ENCODE measurements at places on chromosomes 3 and 15.

DNA sequence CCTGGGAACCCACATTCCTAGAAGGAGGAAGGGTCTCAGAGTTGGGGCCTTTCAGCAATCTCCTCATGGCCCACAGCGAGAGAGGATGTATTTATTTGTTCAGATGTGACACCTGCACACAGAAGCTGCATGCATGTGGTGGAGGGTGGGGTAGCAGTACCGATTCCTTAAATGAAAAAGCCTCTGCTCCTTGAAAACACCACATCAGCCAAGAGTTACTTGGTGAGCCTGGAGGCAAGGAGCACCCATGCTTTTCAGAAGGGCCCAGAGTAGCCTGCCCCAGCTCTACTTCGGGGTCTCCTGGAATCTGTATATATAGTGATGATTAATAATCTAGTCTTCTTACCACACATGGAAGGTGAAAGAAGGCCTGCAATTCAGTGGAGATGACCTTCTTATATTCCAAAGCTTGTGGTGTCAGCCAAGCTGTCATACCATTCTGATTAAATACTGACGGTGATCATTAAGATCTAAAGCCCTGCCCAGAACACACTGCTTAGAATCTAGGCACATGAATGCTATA lies 33.5 kb downstream of the SEMA6D start:
- no peak for DNase-seq

DNA sequence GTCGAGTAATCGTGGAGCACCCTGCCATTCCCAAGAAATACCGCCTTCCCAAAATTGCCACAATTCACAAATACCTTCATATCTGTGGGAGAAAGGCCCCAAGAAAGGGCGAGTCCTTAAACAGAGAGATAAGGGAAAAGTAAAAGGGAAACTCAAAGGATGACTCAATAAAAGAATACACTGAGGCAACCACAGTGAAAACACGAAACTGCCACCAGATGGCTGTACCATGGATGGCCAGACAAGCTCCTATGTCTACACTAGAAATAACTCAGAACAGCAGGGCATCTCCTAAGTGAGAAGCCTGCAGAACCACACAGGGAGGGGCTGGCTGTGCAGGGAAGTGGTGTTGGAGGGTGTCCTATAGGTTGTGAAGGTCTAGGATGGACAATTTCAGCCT lies 25.0 kb downstream of the SRGAP3 start:
- DNase-seq: no peak

DNA sequence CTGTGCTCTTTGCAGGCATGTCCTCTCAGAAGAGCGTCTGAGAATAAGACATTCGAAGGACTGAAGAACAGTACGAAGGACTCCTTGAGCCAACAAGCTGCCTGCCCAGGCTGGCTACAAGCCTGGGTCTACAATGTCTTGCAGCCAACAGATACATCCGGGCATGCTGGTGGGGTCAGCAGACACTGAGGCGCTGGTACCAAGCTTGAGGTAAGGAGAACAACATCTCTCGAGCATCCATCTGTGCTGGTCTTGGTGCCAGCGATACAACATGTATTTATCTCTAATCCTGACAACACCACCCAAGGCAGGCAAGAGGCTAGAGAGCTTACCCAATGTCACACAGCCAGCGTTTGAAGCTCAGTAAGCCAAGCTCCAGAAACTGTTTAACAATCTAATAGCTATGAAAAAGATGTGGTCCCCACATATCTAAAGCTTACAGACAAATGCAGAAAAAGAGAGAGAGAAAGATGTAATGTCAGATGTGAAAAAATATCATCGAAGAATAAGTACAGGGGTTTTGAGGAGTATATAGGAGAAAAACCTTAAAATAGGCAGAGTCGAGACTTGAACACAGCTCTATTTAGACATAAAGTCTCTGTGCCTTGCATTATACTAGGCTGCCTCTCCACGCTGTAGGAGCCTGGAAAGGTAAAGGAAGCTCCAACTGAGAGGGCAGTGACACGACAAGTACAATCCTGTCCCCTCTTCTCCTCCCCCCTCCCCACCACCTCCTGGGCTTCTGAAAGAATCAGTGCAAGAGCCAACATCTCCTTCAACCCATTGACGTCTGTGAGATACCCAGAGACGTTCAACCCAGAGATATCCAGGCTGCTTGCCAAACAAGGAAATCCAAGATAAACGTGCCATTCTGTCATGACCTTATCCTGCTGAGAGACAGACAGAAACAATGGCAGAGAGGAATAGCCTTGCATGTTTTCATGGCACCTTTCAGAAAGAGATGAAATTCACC lies 39.4 kb downstream of the WWTR1 start:
- DNase-seq: no peak

- DNase-seq: no peak
Observed at GRCh38 chr3:101735833-101736232, 11.4 kb downstream of the CEP97 start.

GRCh38 chr3:16051691-16052090 lies 122.8 kb upstream of the GALNT15 start:
- DNase-seq: no peak

- DNase-seq: no peak
Observed at GRCh38 chr15:91227117-91227516, 127.1 kb downstream of the SV2B start.

All from smooth muscle cell of the brain vasculature (primary cell).